HFFc6 (cell line): ENCODE measurements at places on chromosomes 13 and 19.

DNA sequence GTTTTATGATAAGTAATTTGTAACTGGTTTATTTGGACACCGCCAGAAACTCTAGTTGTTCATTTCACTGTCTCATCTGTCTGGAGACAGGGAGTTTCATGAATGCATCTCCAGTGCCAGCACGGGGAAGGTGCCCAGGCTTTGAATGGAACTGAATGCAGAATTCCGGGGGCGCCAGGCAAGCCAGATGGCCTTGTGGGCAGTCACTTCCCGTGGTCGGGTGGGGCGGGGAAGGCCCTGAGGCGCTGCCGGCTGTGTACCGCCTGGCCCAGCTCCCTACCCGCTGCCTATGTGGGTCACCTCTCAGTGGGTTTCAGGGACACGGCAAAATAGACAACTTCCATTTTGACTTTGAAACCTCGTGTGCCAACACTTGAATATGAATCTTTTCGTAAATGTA is 28.8 kb upstream of the MCF2L start:
- no peak for DNase-seq

- no peak for DNase-seq
Measured at GRCh38 chr13:87754097-87754496, 82.9 kb downstream of the SLITRK5 start.

- no peak for DNase-seq
Measured at GRCh38 chr19:16497042-16497441, 848 bp downstream of the C19orf44 start.

GRCh38 chr13:32017474-32017873 is 14.1 kb upstream of the FRY start:
- no peak for DNase-seq

DNA sequence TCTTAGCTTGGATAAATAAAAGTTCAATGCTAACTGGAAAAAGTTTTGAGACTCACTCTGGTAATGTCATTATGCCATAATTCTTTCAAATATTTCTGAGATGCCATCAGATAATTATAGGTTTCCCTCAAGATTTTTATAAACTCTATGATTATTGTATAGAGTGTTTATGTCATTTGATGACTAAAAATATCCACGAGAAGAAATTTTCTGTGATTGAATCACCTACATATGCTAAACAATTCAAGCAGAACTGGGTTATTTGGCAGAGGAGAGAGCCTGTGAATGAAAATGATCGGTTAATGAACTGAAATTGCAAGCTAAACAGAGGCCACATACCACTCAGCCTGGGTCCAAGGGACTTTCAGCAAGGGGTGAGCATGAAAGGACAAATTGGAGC is 92.6 kb upstream of the TSC22D1 start:
- peak; percentile 43 for DNase-seq

DNA sequence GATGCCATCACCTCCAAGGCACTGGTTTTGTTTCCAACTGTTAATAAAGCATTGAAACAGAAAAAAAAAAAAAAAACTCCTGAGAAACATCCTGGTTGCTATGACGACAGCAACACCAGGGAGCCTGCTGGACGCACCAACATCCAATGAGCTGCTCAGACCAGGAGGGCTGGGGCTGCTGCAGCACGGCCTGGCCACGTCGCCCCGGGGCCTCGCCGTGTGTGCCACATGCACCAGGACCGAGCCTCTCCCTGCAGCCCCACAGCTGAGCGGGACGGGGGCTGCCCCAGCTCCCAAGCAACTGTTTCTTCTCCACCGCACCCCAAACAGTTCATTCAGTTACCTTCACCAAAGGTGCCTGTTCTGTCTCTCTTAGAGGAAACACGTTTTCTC is 54.5 kb downstream of the RASA3 start:
- DNase-seq, result peak; percentile 53

DNA sequence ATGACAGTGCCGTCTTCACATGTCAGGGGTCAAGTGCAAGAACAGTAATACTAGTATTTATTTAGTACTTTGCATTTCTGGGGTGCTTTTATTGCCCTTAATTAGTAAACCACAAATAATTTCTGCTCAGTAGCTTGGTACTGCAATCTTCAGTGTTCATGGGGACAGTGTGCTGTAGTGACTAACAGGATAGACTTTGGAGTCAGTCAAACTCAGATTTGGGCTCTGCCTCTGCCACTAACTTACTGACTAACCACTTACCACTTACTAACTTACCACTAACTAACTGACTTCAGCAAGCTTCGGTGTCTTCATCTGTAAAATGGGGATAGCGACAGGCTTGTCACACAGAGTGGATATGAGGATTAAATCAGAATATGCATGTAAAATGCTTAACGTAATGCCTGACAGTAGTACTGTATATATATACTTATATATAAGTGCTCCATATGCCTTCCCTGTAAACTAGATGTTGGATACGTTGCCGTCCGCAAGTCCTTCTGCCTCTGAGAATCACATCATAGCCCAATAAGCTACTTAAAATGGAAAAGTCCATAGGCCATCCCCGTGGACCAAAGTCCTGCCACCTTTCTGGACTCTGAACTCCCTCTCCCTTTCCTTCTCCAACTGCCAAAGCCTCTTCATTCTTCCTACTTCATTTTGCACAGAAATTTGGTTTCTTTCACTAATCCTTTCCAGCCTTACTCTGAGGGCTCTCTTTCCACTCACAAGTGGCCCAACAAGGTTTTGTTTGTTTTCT is 158.1 kb downstream of the ZIC5 start:
- DNase-seq, result peak; percentile 6

GRCh38 chr19:33344573-33344925 is 29.0 kb upstream of the CEBPG start:
- no peak for DNase-seq

GRCh38 chr13:64675255-64675892 is 2554.8 kb downstream of the PCDH9 start:
- DNase-seq, result peak; percentile 91

DNA sequence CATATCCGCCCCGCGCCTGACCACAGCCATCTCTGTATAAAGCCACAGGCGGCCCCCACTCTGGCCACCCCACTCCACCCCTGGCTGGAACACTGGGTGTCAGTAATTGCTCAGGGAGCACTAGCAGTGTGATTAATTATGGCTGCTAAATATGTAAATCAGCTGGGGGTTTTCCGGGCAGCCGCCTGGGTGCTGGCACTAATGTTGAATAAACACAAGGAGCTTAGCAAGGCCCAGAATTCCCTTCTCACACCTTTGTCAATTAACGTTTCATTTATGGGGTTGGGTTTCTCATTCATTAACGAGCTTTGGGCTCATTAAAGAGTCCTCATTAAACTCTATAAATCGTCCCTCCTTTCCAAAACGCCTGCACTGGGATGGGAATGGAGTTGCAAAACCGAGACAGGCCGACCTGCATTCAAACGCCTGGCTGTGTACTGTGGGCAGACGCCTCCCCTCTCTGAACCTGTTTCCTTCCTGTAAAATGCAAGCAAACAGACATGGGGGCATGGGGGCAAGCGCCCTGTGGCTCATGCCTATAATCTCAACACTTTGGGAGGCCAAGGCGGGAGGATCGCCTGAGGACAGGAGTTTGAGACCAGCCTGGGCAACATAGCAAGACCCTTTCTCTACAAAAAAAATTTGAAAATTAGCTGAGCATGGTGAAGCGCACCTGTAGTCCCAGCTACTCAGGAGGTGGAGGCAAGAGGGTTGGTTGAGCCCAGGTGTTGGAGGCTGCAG is 17.7 kb upstream of the OLFM2 start:
- DNase-seq, result no peak

GRCh38 chr19:32709032-32709431 is 10.5 kb upstream of the TDRD12 start:
- DNase-seq, result no peak

DNA sequence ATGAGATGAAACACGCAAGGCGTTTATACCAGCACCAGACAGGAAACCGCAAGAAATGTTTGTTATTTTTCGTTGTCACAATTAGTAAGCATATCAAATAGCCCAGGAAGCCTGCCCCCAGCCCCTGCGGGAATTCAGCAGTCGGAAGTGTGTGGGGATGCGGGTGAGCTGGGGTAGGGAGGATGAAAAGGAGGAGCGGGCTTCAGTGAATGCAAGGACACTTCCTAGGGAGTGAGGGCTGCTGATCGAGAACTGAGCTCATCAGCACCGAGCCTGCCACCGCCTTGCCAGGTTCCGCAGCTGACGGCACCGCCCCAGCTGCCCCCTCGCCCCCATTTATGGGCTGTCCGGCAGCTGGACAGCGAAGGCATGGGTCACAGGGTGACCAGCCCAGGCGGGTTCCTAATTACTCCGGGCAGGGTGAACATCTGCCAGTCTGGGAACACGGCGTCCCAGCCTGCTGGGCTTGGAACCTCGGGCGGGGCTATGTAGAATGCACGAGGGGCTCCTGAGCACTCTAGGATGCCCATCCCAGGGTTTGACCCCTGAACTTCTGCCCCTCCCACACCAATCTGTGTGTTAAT is 1.6 kb upstream of the BEST2 start:
- peak; percentile 6 for DNase-seq

DNA sequence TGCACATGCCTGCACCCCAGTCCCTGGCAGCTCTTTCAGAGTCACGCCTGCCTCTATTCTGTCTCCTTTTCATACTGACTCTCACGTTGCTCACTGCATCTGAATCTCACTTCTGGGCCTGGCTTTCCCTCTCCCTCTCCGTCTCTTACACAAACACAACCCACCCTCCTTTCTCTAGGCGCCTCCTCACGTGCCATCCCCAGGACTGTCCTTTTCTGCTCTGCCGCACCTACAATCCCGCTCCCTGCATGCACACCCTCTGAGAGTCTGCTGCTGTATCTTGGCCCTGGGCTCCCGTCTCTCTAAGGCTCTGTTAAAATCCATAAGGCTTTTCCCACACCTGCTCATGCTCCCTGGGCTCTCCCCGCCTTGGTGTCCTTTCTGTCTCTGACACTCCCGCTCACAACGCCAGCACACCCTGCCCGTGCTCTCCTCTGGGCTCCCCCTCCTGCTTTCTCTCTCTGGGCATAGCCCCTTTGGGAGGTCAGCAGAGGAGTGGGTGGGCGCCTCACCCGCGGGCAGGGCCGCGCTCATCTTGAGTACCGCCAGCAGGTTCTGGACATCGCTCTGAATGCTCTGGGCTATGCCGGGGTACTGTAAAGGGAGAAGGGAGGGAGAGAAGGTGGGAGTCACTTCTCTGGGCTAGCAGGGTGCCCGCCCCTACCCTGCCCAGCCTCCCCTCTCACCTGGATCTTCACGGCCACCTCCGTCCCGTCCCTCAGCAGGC is 12.7 kb upstream of the NUMBL start:
- no peak for DNase-seq

DNA sequence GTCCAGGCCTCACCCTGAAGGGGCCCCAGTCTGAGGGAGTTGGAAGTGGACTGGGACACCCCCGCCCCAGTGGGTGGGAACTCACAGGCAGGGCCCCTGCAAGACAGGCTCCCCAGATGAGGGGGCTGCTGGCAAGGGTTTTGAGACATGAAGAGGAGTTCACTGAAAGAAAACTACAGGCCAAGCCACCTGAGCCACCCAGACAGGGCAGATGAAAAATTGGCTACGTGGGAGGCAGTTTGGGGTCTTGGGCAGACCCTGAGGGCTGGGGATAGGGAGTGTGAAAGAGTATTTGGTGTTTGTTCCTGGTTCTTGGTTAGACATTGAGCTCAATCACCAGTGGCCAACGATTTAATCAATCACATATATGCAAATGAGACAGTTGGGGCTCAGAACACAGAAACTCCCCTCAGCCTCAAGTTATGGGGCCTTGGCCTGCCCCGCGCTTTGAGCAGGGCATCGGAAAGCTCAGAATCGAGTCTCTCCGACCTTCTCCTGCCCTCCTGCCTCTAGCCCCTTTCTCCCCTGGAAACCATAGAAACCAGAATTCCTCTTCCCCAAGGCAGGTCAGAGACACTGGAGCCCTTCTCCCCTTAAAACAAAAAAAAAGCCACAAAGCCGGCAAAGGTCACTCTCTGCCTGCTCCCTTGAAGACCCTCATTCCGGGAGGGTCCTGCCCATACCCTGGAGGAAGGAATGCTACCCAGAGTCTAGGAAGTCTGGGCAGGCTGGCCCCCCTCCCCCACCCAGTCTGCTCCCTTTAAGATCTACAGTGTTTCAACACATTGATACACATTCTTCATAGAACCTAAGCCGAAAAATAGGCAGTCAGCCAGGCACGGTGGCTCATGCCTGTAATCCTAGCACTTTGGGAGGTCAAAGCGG is 1.3 kb upstream of the ISYNA1 start:
- peak; percentile 45 for DNase-seq

DNA sequence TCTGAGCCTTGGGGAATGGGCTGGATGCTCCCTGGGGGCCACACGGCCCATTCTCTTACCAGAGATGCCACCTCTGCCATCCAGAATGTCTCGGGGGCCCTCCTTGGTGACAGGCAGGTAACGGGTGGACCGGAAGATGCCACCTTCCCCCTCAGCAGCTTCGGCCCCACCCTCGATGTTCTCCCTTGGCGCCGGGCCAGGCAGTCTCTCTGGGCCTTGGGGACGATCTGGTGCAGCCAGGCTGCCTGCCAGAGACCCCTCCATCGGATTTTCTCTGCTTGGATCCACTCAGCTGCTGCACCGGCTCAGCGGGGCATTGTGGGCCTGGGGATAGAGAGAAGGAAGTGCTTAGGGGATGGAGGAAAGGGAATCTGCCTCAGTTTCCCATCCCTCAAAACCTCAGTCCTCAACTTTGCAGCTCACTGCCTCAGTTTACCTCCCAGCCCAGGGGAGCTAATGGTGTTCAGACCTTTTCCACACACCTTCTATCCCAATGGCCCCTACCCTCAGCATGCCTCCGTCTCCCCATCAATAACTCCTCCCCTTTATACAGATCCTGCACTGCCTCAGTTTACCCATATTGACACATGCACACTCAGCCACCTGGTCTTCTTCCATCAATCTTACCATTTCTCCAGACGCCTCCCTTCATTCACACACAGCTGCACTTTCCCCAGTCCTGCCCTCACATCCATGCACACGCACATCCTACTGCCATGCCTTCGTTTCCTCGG is 1.5 kb downstream of the WIZ start:
- no peak for DNase-seq

DNA sequence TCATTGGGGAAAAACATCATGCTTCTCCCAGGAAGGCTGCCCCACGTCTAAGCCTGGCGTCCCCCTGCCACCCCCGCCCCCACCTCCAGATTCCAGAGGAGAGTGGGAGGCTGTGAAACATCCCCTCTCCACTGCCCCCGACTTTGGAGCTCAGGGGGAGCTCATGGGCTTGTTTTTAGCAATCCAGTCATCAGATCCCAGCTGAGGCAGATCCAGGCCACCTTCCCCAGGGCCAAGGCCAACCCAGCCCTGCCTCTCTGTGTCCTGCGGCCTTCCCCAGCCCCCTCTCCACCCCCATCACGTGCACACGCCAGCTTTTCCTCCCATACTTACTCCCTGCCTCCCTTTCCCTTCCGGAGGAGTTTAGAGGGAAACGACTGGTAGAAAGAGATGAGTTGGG is 38.8 kb downstream of the SHISA2 start:
- DNase-seq, result no peak

- no peak for DNase-seq
Measured at GRCh38 chr13:21078501-21078900, 17.1 kb upstream of the LATS2 start.

DNA sequence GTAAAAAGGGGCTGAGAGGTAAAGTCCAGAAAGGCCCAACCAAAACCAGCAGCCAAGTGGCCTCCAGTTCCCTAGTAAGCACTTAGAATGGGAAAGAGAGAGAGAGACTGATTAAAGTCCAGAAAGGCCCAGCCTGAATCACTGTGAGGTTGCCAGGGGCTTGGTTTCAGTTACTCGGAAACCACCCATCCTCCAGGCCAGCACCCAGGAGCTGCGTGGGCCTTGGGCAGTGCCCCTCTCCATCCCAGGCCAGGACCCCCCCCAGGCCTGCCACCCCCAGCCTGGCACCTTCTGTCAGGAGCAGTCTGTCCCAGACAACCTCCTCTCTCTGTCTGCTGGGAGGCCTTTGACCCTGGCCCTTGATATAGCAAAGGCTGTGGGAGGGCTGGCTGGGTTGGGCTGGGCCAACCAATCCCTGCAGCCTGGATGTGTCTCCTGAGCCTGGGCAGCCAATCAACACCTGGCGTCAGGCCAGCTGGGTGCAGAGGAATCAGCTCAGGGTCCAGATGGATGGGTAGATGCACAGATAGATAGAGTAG is at the start of gene CYP4F2:
CYP4F2 (minus strand) TSS at position 337 of the 539 bp plus-strand sequence. CDS start 463 bp downstream, outside the sequence.
- no peak for DNase-seq
